ENCODE measurements at places on chromosomes 2 and 18. TPM values are rescaled to one million over a fixed set of nuclear protein-coding genes. Genes with fewer than 3 reads are reported as not detected.
A peak's percentile ranks its signal among the peaks of the same experiment; 100 is the strongest.

DNA sequence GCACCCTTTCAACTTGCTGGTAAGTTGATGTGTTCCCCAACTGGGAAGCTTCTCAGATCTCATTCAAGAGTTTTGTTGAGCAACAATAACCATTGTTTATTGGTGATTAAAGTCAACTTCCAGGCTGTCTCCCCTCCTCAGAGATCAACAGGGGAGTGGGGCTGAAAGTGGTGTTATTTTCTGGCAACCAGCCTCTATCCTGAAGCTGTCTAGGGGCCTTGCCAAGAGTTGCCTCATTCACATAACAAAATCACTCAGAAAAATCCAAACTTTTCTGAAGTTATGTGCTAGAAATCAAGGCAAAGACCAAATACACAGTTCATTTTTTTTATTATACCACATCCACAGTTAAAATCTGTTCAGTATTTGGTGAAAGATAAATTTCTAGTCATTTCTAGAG is 788.4 kb downstream of the LRRTM4 start:
- no peaks in the 10 kb centered on the region for H3K27me3 ChIP-seq
- no peaks in the 10 kb centered on the region for H3K36me3 ChIP-seq
- DNase-seq, result no peak
- no peaks in the 10 kb centered on the region for H3K4me1 ChIP-seq
- no peak overlapping the region for H3K27ac ChIP-seq
- no peak overlapping the region for H3K4me3 ChIP-seq

- no peak for DNase-seq
- no peak overlapping the region for H3K4me3 ChIP-seq
- peaks cover 2% of the 10 kb centered on the region for H3K36me3 ChIP-seq
- H3K27me3 ChIP-seq, result no peaks in the 10 kb centered on the region
Measured at GRCh38 chr2:239344857-239345216, 56.0 kb downstream of the HDAC4 start.

GRCh38 chr2:27078267-27079194 is at the start of gene EMILIN1:
TSS of gene EMILIN1 (plus strand) at chr2:27078615. CDS start at chr2:27079066, 451 bp downstream.
- H3K4me1 ChIP-seq, result peaks cover 28% of the 10 kb centered on the region
- peak; percentile 95 for DNase-seq
- peak within 1 kb of the TSS; percentile 94 for H3K27ac ChIP-seq
- H3K27me3 ChIP-seq, result no peaks in the 10 kb centered on the region

DNA sequence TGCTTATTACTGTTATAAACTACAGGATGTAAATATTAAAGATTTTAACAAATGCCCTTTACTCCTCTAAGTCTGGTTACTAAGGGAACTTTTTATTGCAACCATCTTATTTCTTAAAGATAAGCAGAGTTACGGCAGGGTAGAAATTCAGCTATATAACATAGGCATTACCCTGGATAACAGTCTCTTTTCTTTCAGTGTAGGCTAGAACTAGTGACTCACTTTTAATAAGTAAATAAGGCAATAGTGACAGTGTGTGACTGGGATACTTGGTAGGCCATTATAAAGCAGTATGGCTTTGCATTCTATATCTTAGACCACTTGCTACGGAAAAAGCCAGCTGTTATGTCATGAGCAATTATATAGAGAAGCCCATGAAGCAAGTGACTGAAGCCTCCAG is 1041.0 kb upstream of the NRXN1 start:
- H3K36me3 ChIP-seq, result no peaks in the 10 kb centered on the region
- no peak overlapping the region for H3K27ac ChIP-seq
- H3K27me3 ChIP-seq, result no peaks in the 10 kb centered on the region
- H3K4me3 ChIP-seq, result no peak overlapping the region

GRCh38 chr18:22166069-22166950 is 3.1 kb upstream of the GATA6 start:
- no peak for DNase-seq
- no peaks in the 10 kb centered on the region for H3K36me3 ChIP-seq
- H3K27me3 ChIP-seq, result peaks cover 50% of the 10 kb centered on the region

DNA sequence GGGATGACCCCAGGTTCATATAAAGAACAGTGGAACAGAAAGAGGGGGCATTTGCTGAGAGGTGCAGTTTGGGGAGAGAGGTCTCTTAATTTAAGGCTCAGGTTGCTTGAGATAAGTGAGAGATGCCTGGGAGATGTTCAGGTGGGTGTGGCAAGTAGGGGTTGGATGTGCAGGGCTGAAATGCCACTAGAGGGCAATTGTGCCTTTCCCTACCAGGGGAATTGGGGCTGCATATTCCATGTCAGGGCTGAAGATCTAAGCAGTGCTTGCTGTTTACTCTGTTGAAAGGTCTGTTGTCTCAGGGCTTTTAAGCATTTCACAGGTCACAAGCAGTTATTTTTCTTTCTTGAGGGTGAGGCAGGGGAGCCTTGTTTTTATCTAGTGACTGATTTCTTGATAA is 7.8 kb downstream of the CCDC85A start:
- H3K4me3 ChIP-seq, result no peak overlapping the region
- H3K4me1 ChIP-seq, result no peaks in the 10 kb centered on the region
- peaks cover under 1% of the 10 kb centered on the region for H3K27me3 ChIP-seq
- DNase-seq, result no peak

DNA sequence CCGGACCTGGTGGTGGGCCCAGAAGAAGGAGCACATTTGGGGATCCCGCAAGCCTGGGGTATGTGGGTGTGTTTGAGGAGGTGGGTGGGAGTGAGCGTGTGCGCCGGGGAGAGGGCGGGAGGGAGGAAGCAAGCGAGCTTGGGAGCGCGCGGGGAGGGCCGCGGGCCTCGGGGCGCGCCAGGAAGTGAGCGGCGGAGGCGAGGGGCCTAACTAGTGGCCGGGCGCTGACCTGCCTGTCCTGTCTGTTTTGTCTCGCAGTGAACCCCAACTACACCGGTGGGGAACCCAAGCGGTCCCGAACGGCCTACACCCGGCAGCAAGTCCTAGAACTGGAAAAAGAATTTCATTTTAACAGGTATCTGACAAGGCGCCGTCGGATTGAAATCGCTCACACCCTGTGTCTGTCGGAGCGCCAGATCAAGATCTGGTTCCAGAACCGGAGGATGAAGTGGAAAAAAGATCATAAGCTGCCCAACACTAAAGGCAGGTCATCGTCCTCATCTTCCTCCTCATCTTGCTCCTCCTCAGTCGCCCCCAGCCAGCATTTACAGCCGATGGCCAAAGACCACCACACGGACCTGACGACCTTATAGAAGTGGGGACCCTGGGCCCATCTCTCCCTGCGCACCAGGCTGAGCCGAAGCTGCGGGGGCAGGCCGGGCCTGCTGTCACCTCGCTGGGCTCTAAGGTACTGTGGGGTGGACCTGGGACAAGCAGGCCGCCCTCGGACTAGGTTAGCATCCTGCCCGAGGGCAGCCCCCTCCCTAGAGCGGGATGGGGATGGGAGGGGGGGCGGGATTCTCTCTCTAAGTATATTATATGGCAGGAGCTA is 1.2 kb downstream of the HOXD4 start:
- peaks cover 75% of the 10 kb centered on the region for H3K27me3 ChIP-seq
- no peaks in the 10 kb centered on the region for H3K4me1 ChIP-seq
- no peaks in the 10 kb centered on the region for H3K36me3 ChIP-seq

- no peak overlapping the region for H3K27ac ChIP-seq
- no peak overlapping the region for H3K4me3 ChIP-seq
- no peaks in the 10 kb centered on the region for H3K4me1 ChIP-seq
- H3K36me3 ChIP-seq, result no peaks in the 10 kb centered on the region
Measured at GRCh38 chr2:98311771-98312545, 34.3 kb upstream of the CNGA3 start.

GRCh38 chr2:121289271-121289670 is 4.3 kb upstream of the TFCP2L1 start:
- no peaks in the 10 kb centered on the region for H3K4me1 ChIP-seq
- H3K27ac ChIP-seq, result no peak overlapping the region
- H3K36me3 ChIP-seq, result no peaks in the 10 kb centered on the region

- no peak for DNase-seq
- no peak overlapping the region for H3K4me3 ChIP-seq
- no peak overlapping the region for H3K27ac ChIP-seq
- H3K36me3 ChIP-seq, result no peaks in the 10 kb centered on the region
Measured at GRCh38 chr2:33786881-33787280, 187.8 kb upstream of the FAM98A start.

DNA sequence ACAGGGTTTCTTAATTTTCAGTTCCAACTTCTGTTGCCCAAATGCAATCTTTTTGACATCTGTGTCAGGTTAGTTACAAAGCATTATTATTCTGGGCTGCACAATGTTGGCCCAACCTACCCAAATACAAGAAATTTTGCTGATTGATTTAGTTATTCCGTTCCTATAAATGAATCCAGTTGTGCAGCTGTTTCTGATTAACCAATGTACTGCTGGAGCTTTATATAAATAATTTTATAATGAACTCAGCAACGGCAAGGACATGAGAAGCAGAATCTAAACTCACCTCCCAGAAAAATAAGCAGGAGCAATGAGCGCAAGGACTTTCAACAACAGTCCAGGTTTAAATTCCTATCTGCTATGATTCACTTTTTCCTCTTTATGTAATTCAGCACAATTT is 76.3 kb upstream of the WIPF1 start:
- DNase-seq, result peak; percentile 56
- H3K4me3 ChIP-seq, result no peak overlapping the region
- no peaks in the 10 kb centered on the region for H3K27me3 ChIP-seq
- H3K4me1 ChIP-seq, result no peaks in the 10 kb centered on the region
- H3K27ac ChIP-seq, result no peak overlapping the region
- H3K36me3 ChIP-seq, result no peaks in the 10 kb centered on the region

DNA sequence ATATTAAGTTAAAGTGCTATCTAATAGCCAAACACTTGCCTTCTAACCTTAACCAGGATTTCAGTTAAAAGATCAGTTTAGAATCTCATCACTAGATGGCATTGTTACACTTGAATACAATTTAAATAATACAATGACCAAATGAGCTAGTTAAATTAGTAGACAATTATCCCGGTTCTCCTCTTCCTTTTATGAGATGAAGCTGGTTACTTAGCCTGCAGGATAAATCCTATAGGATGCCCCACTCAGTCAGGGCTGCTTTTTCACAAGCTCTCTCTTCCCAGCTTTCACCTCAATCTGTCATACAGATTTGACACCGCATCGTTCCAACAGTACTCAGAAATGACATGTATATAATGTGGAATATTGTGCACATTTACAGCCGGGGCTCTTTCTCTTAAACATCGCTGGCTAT is 678.8 kb downstream of the KCNJ3 start:
- H3K27me3 ChIP-seq, result no peaks in the 10 kb centered on the region
- no peak overlapping the region for H3K27ac ChIP-seq
- DNase-seq, result peak; percentile 30
- no peaks in the 10 kb centered on the region for H3K36me3 ChIP-seq
- no peaks in the 10 kb centered on the region for H3K4me1 ChIP-seq
- H3K4me3 ChIP-seq, result no peak overlapping the region

GRCh38 chr2:192016265-192016664 is 169.4 kb upstream of the CAVIN2 start:
- peak; percentile 83 for DNase-seq
- no peaks in the 10 kb centered on the region for H3K36me3 ChIP-seq
- no peak overlapping the region for H3K4me3 ChIP-seq
- H3K27me3 ChIP-seq, result no peaks in the 10 kb centered on the region
- no peaks in the 10 kb centered on the region for H3K4me1 ChIP-seq

DNA sequence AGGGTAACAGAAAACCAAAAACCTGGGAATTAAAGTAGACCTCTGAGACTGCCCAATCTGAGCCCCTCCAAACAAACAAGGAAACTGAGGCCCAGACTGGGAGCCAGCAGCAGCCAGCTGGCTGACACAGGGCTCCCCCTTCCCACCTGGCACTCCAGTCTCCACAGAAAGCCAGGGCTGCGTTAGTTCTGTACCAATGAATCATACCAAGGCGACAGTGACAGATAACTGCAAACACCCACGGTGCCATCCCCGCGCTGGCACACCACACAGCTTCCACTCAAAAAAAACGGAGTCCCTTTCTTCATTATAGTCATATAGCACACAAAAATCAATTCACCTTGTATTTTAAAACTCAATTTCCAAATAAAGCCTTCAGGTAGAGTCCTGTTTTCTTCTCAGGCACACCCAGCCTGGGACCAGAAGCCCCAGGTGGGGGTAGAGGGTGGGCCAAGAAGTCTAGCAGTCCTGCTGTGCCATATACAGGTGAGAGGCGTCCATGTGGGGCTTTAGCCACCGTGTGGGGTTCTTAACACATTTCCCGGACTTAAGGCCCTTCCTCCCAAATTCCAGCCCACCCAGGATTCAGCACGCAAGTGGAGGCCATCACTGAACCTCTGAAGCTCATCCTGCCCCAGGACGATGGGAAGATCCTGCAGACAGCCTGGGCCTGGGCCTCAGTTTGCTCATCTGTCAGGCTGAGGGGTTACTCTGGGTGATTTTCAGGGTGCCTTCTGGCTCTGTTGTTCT is 1.2 kb downstream of the PER2 start:
- H3K4me1 ChIP-seq, result peaks cover 23% of the 10 kb centered on the region
- no peaks in the 10 kb centered on the region for H3K36me3 ChIP-seq
- peaks cover 2% of the 10 kb centered on the region for H3K27me3 ChIP-seq
- no peak for DNase-seq

- no peaks in the 10 kb centered on the region for H3K36me3 ChIP-seq
- no peak overlapping the region for H3K27ac ChIP-seq
- no peak overlapping the region for H3K4me3 ChIP-seq
- peaks cover 17% of the 10 kb centered on the region for H3K4me1 ChIP-seq
- no peaks in the 10 kb centered on the region for H3K27me3 ChIP-seq
- no peak for DNase-seq
Measured at GRCh38 chr2:75274936-75275335, 75.6 kb upstream of the TACR1 start.

DNA sequence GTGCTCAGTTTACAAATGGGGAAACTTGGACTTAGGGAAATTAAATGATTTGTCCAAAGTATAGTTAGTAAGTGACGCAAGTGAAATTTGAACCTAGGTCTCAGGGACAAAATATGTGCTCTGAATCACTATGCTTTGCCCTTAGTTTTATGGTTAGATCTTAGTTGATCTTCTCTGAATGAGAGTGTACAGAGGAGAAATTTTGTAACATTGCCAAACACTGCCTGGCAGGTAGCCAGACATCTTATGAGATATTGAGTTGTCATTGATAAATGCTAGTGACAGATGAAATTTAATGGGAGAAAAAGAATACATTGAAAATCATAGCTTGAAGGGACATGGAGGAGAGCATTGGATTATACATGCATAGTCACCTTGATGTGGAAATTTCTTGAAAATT is 91.4 kb downstream of the GALNT1 start:
- H3K4me1 ChIP-seq, result no peaks in the 10 kb centered on the region
- no peak overlapping the region for H3K27ac ChIP-seq
- no peaks in the 10 kb centered on the region for H3K36me3 ChIP-seq
- H3K4me3 ChIP-seq, result no peak overlapping the region
- DNase-seq, result peak; percentile 58
- no peaks in the 10 kb centered on the region for H3K27me3 ChIP-seq

- H3K4me3 ChIP-seq, result no peak overlapping the region
- no peaks in the 10 kb centered on the region for H3K36me3 ChIP-seq
- no peak for DNase-seq
Measured at GRCh38 chr2:148899638-148900318, 24.8 kb downstream of the KIF5C start.

- H3K4me3 ChIP-seq, result no peak overlapping the region
- H3K36me3 ChIP-seq, result no peaks in the 10 kb centered on the region
- H3K27ac ChIP-seq, result no peak overlapping the region
Measured at GRCh38 chr18:49721981-49722380, 91.4 kb downstream of the ACAA2 start.

The SPRED2 gene
- 6.7 TPM for total RNA-seq

The PPIL3 gene
- total RNA-seq, result 66.9 TPM

The PLGLB1 gene
- total RNA-seq, result 0.99 TPM

The ZNF532 gene
- total RNA-seq, result 44.4 TPM

The PRKRA gene
- total RNA-seq, result 45.7 TPM
